ENCODE measurements at places on chromosomes 16 and 17. TPM values are rescaled to one million over a fixed set of nuclear protein-coding genes. Genes with fewer than 3 reads are reported as not detected.

RDM1 gene
- total RNA-seq = not detected

KRTAP4-1 gene
- total RNA-seq = not detected

TMEM98 gene
- total RNA-seq = 39.3 TPM

GCGR gene
- 0.63 TPM for total RNA-seq

KRT32 gene
- total RNA-seq = not detected

OR3A2 gene
- total RNA-seq = not detected

UNC119 gene
- total RNA-seq = 25.7 TPM

TMEM204 gene
- 52.1 TPM for total RNA-seq

ZNF629 gene
- total RNA-seq = 13.4 TPM

NEUROD2 gene
- not detected for total RNA-seq

WSCD1 gene
- 10.7 TPM for total RNA-seq

DEXI gene
- 41.4 TPM for total RNA-seq
